Activated CD4-positive, alpha-beta T cell treated with anti-CD3 and anti-CD28 coated beads for 36 hours (primary cell): ENCODE measurements at places on chromosomes 1 and 21. TPM values are rescaled to one million over a fixed set of nuclear protein-coding genes. Genes with fewer than 3 reads are reported as not detected.

KCNE2 gene
- total RNA-seq: not detected

RNU1-2 gene
- 1,573 TPM for total RNA-seq

TMEM51 gene
- 0.11 TPM for total RNA-seq

FMN2 gene
- not detected for total RNA-seq

TOMM40L gene
- total RNA-seq: 13.2 TPM

GJA8 gene
- not detected for total RNA-seq

SLC16A4 gene
- total RNA-seq: 0.44 TPM

GRCh38 chr1:171833091-171833825 is 8.0 kb upstream of the DNM3 start:
- no peak for DNase-seq

- DNase-seq: no peak
These were observed 4.1 kb downstream of the SLAMF9 start for GRCh38 chr1:159949981-159950381.

DNA sequence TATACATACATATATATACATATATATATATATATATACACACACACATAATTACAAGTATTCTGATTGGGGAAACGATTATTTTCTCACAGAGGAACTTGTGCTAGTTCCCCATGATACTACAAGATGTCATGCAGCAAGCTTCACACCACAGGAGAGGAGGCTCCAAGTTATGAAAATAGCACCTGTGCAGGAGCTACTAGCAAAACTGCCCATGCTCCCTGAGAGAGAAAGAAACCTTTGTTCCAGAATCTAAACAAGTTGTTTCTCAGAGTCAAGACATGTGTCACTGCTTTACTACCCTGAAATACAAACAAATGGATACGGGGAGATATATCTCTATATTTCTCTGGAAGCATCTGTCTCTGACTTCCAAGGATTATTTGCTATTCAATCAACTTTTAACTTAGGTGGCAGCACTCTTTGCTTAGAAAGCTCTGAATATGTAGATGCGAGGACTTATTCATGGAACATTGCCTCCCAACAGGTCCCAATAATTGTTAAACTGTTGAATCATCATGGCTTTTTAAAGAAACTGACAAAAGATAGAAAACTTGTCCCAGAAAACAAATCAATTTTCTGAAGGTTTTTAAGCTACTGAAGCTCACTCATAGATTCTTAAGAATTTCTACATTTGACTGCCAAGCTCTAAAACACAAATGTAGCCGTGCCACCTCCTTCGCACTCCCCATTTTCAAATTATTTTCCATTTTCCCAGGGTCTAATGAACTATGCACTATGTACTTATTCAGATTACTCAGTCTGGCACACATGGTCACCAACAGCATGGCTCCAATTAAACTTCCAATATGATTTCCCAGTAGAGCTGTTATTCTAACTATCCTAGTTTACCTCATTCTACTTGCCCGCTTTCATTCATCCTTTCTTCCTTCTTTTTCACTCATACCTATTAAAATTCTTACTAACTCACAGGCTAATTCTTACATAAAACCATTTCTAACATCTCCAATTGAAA is 929.1 kb downstream of the LTN1 start:
- no peak for DNase-seq

DNA sequence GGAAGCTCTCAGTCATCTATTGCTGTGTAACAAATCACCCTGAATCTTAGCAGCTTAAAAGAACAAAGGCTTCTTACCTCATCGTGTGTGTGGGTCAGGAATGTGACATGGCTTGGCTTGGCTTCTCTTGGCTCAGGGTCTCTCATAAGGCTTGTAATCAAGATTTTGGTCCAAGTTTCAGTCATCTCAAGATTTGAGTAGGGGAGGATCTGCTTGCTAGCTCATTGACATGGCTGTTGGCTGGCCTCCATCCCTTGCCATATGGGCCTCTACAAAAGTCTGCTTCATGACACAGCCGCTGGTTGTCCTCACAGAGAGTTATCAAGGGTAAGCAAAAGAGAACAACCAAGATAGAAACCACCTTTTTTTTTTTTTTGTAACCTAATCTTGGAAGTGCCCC is 207.7 kb downstream of the PTPRC start:
- no peak for DNase-seq

GRCh38 chr1:9166289-9167235 is 37.7 kb upstream of the GPR157 start:
- DNase-seq: no peak

DNA sequence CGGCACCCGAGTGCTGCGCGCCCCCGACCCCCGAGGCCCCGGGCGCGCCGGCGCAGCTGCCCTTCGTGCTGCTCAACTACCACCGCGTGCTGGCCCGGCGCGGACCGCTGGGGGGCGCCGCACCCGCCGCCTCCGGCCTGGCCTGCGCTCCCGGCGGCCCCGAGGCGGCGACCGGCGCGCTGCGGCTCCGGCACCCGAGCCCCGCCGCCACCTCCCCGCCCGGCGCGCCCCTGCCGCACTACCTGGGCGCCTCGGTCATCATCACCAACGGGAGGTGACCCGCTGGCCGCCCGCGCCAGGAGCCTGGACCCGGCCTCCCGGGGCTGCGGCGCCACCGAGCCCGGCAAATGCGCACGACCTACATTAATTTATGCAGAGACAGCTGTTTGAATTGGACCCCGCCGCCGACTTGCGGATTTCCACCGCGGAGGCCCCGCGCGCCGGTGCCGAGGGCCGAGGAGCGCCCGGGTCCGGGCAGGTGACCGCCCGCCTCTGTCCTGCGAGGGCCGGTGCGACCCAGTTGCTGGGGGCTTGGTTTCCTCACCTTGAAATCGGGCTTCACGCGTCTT is 49.0 kb downstream of the SIM2 start:
- peak; percentile 79 for DNase-seq

DNA sequence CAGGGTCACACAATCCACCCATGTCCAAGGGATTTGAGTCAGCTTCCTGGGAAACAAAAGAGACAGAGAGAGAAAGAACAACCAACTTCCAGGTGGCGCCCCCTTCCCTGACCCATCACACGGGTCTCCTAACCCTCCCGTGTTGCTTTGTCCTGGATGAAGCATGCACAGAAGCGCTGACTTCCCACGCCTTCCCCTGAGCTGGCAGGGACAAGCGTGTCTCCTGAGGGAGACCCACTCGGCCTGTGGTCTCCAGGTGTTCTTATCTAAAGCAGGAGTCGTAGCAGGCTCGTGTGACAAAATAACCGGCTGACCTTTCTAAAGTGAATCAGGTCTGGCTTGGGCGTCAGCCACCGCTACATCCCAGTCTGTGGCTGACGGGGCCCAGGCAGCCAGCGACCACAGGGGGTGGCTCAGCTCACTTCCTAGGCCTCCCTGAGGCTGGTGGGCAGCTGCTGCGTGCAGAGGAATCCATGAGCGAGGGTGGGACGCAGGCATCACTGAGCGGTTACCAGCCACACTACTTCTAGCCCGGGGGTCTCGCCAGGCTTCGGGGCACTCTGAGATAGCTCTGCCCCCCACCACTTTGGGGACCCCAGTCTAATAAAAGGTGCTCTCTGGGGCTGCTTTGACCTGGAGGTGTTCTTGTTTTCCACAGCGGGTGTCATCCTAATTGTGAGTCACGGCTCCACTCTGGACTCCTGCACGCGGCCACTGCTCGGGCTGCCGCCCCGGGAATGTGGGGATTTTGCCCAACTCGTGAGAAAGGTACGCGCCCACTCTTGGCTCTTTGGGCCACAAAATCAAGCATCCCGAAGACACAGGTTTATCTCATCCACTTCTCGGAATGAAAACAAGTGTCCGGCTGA is 40.4 kb downstream of the UBASH3A start:
- DNase-seq: no peak

DNA sequence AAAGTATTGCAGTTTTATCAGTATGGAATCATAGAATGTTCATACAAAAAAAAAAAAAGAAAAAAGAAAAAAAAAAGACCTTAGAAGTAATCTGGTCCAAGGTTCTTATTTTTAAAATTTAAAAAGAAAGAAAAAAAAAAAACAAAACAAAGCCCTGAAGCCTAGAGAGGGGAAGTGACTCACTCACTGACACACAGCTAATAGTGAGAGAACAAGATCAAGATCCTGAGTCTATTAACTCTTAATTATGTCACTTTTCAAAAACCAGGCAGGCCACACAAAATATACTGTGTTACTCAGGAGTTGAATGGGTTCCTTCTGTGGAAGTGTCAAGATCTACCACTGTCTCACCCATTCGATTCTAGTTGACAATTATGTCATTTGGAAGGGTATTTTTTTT is 433.9 kb upstream of the DAB1 start:
- no peak for DNase-seq

- DNase-seq: no peak
These were observed 774 bp upstream of the ANGPTL7 start for GRCh38 chr1:11188381-11188780.

DNA sequence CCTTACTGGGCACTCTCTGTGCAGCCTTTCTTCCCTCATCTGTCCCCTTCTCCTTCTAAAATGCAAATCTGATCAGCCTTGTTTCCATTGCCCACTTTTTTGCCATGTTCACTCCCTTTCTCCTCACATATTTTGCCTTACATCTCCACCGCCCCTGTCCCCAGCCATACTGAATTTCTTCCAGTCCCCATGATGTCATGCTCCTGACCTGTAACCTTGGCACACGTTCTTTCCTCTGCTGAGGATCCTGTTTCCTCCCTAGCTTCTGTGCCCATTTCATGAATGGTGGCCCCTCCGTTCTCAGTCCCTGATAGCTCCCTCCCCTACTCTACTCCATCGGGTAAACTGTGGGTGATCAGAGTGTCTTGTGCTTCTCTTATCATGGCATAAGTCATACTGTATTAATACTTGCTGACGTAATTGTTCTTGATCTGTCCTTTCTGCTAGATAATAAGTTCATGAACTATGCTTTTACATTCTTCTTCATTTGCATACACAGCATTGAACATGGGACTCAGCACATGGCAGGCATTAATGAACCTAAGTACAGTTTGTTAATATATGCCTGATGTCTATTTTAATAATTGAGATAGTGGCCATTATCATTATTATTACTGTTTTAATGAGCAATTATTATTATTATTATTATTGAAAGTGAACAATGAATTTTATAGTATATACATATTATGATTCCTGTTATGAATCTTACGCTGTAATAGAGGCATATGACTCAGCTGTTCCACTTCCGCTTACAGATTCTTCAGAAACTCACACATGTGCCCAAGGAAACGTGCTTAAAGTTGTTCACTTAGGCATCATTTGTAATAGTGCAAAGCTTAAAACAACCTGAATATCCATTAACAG is 28.5 kb downstream of the MAP3K21 start:
- DNase-seq: peak; percentile 28

- no peak for DNase-seq
These were observed 21.1 kb upstream of the KCNH1 start for GRCh38 chr1:211155040-211155439.

- DNase-seq: peak; percentile 22
These were observed 83.3 kb downstream of the CDC42BPA start for GRCh38 chr1:227234998-227235405.

DNA sequence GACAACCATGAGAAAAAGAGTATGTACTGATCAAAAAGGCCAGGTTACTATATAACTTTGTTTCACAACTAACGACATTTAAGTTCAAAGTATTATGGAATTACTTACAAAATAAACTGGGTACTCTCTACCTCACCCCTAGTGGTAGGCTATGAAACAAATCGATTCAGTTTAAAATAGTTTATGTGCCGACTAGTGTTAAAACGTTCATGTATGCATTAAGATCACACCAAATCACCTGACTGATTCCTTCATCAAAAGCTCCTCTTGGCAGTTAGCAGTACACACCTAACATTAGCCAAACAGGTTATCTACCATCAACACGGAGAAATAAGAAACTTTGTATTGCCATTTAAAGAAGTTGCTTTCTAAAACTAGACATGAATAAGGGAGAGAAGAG is 137.1 kb downstream of the AKT3 start:
- no peak for DNase-seq

DNA sequence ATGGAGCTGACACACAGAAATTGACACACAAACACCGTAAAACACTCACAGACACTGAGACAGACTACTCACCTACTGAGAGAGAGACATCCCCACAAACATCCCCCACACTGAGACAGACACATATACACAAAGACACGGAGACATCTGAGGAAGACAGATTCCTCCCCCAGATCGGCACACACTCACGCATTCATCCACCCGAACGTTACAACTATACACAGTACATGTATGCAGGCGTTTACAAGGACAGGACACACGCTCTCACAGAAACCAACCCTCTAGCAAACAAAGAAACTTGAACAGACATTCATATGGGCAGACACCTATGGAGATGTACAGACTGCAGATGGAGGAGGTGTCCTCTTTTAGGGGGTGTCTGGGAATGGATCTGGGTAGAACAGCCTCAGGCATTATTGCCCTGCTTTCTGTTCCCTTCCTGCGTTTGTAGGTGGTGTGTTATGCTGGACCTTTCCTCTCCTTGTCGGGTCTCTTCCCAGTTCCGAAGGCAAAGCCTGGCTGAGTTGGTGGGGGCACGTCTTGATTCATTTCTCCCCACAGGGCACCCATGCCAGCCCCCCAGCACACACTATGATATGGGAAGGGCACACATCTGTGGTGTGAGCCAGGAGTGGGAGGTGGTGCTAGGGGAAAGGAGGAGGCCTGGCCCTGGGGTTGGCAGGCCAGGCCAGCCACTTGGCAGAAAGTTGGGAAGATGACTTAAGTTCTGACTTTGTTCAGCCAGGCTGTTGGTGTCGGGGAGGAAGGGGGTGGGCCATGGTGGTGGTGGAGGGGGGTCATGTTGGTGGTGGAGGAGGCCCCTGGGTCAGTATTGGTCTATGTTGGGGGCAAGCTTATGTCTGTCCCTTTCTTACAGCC is 1.5 kb downstream of the KIRREL1 start:
- DNase-seq: no peak

- no peak for DNase-seq
These were observed 215.9 kb upstream of the L1TD1 start for GRCh38 chr1:61978796-61979195.

DNA sequence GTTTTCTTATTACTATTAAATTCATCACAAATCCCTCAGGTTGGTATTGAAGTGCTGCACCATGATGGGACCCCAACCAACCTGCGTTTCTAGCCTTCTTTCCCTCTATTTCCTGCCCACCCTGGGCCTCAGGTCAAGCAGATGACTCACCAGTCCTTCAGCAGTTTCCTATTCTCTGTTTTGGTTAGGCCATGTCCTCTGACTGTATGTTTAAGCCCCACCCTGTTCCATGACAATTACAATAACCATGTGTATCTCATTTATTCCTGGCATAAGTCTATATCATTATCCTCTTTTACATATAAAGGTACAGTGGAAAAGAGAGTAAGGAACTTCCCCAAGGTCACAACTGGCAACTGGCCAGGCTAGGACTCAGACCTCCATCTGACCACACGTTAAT is 5.3 kb upstream of the FAM78B start:
- DNase-seq: no peak

DNA sequence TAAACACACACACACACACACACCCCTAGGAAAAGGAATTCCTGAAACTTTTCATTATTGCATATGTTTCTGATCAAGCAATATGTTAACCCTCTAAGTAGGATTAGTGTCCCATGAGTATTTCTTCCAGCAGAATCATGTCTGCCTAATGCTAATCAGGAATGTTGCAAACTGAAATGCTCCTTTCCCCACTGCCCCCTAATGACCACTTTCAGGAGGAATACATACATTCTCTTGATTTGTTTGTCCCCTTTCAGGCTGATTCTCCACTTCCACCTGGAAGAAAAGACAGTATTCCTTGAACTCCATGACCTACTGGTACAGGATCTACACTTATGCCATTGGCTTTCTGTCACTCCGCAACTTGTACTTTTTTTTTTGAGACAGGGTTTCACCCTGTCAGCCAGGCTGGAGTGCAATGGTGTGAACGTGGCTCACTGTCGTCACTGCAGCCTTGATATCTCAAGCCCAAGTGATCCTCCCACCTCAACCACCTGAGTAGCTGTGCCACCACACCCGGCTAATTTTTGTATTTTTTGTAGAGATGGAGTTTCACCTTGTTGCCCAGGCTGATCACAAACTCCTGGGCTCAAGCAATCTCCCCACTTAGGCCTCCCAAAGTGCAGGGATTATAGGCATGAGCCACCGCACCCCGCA is 56.7 kb downstream of the LRIG2 start:
- DNase-seq: no peak
